ENCODE measurements at places on chromosomes 2 and 18.

DNA sequence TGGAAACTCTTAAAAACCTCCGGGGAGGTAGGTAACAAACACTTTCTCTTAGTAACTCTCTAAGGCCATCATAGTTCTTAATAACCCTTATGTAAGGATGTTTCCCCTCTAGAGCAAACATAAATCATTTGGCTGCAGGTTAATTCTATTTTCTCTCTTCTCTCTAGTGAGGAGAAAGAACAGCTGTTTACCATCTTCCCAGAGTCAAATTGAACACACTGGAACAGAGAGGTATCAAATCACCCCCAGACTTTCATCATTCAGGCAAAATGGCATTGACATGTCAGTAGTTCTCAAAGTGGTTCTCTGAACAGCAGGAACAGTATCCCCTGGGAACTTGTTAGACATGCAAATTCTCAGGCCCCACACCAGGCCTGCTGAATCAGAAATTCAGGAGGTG lies 240.7 kb downstream of the MEIS1 start:
- DNase-seq, result no peak

DNA sequence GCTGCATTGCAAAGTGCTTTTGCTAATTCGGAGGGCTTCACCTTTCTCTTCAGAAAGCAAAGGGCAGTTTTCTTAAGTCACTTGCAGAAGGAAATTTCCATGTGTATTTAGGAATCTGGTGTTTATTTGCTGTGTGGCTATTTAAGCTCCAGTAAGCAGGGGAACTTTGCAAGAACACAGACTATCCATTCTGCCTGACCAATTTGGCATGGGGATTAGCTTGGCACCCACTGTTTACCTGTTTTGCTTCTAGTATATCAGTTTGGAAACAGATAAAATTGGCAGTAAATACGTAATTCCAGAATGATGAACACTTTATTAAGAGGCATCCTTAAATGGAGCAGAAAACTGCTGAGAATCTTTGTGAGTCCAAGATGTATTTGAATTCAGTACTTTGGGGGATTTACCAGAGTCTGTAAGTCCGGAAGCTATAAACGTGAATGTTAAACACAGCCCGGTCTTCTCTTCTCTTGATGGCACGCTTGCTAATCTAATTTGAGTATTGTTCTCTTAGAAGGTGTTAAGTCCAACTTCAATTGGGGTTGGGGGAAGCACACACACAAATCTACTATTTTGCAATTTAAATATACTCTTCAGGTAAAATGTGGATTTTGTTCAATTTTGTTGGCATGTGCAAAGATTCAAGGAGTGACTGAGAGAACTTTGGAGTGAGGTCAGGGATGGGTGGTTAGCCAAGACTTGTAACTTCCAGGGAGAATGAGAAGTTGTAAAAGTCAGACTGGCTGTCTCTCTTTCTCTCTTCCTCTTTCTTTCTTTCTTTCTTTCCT lies 650 bp downstream of the ACKR3 start:
- no peak for DNase-seq

DNA sequence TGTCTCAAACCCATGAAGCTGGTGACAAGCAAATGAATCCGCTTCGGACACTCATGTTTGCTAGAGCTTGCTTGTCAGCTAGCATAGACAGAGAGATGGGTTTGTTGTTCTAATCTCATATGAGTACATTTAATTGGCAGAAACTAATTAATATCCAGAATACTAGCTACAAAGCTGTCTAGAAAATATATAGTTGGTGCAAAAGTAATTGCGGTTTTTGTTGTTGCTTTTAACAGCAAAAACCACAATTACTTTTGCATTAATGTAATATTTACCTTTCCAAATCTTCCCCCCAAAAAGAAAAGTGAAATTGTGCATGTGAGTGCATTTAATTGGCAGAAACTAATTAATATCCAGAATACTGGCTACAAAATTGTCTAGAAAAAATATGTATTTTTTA lies 1115.2 kb downstream of the TDRD15 start:
- no peak for DNase-seq

DNA sequence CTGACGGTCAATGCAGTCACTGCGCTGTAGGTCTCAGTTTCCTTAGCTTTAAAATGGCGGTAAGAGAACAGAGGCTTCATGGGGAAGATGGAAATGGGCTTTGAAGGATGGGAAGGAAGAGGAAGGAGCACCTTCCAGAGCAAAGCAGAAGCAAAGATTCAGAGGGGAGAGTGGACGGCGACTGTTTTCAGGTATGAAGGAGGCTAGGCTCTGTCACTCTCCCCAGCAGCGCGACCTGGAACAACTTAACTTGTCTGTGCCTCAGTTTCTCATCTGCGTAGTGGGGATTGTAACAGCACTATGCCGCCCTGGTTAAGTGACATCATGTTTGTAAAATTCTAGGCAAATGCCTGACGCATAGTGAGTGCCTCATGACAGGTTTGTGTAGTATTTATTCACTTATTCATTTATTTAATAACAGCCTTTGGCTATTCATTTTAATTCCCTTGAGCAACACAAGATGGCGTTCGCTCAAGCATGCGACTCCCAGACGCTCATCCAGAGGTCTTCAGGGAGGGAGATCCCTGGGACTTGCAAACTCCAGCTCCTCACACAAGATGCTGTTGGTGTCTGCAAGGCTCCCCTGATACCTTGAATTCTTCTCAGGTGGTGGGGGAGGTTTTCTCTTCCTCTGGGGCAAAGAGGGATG lies 336.3 kb downstream of the DYSF start:
- DNase-seq, result no peak

- DNase-seq, result no peak
Observed at GRCh38 chr2:157329524-157329923, 3.9 kb upstream of the ERMN start.

GRCh38 chr2:145653553-145653952 lies 1133.6 kb upstream of the ZEB2 start:
- DNase-seq, result no peak

DNA sequence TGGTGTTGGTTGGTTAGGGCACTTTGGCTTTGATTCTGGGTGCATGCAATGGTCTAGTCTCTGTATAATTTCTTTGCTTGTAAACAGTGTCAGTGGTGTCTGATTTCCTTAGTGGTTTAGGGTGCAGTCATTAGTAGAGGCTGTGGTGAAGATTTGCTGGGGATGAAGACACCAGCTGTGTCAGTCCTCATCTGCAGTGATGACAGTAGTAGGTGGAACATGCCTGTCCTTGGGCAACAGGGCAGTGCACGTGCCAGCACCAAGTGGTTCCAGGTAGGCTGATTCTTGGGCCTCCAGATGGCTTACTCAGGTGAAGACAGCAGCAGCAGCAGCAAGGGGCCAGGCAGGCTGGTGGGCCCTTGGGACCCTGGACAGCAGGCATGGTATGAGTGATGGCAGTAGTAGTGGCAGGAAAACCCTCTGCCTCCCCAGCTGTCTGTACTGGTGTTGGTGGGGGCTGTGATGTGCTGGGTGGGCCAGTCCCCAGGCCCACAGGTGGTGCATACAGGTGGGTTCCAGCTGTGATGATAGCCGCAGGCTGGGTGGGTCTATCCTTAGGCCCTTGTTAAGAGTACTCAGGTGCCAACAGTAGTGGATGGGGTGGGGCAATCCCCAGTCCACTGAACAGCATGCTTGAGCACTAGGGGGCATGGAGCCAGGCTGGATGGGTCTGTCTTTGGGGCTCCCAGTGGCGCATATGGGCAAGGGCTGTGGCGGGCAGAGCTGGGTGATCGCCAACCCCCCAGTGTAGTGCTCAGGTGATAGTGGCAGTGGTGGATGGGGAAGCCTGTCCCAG lies 140.7 kb upstream of the THUMPD2 start:
- no peak for DNase-seq

- no peak for DNase-seq
Observed at GRCh38 chr2:26462100-26462499, 15.8 kb downstream of the OTOF start.

- no peak for DNase-seq
Observed at GRCh38 chr2:126634273-126634861, 21.6 kb upstream of the GYPC start.

DNA sequence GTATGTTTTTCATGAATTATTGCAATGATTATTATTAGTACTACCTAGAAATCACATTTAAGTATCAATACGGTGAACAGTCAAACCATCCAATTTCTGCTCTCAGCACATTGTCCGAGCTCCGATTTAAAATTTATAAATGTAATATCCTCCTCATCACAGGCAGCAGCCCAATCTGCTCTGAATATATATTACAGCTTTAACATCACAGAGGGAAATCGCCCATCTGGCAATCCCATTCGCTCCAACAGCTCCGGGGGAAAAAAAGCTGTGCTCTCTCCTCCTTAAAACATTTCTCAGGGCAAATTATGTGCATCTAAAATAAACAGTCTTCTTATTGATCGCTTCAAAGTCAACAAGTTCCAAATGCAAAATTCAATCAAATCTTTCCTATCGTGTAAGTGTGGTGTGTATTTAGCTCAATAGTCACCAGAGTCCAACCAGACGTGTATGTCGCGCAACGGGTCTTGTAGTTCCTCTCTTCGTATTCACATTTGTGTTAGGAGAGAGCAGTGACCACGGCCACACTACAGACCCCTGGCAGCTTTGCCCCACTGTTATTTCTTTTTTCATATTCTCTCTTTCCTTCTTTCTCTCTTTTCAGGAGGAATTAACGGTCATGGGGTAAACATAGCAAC lies 2.4 kb downstream of the FIGN start:
- DNase-seq, result no peak

DNA sequence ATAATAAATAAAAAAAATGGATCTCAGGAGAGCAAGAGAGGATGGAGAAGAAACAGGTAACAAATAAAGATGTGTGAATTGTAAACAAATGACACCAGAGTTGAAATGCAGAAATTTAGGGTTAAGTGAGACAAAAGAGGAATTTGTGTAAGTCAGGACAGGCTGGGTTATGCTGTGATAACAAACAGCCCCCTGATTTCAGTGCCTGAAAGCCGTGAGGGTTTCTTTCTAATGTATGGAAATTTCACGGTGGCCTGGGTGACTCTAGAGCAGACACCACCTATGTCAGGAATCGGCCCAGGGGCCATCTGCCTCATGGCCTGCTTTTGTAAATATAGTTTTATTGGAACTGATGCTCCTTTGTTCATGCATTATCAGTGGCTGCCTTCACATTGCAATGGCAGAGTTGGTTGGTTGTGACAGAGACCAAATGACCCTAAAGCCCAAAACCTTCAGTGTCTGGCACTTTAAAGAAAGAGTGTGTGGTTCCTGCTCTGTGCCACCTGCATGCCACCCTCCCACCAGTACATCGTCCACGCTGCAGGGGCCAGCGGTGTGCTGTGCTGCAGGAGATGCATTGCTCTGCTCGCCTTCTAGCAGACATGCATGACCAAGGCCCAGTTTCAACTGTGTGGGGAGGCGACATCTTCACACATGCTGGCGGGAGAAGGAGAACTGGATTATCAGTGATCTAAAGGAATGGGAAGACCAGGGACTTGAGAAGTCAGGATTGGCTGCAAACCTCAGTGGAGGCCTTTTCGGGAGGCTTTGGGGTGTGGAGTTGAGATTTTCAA lies 221.2 kb upstream of the APCDD1 start:
- no peak for DNase-seq

- no peak for DNase-seq
Observed at GRCh38 chr2:60554646-60555065, 1.2 kb upstream of the BCL11A start.

GRCh38 chr2:126749537-126749936 lies 93.6 kb downstream of the GYPC start:
- no peak for DNase-seq

GRCh38 chr2:184032983-184033382 lies 565.3 kb upstream of the ZNF804A start:
- no peak for DNase-seq

DNA sequence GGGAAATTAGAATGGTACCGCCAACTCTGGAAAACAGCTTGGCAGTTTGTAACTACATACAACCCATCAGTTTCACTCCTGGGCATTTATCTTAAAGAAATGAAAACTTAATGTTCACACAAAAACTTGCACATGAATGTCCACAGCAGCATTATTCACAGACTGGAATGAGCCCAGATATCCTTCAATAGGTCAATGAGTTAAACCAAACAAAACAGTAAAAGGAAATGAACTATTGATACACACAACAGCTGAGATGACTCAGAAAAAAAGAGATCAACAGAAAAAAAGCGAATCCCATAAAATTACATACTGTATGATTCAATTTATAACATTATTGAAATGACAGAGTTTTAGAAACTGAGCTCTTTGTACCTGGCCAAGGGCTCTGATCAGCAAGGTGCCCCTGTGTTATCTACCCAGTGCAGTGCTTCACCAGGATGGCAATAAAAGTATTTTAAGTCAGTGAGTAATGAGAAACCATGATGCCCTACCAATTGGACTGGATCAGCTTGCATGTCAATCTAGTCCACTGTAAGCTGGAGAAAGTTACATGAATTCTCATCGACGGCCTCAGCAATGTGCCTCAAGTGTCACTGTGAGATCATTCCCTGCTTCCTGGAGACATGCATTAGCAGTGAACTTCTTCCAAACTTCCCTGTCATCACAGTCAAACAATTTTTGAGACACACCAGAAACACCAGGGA lies 21.9 kb downstream of the TMEM237 start:
- no peak for DNase-seq

- DNase-seq, result peak; percentile 86
Observed at GRCh38 chr2:96960153-96960961, 26.0 kb downstream of the FAM178B start.

DNA sequence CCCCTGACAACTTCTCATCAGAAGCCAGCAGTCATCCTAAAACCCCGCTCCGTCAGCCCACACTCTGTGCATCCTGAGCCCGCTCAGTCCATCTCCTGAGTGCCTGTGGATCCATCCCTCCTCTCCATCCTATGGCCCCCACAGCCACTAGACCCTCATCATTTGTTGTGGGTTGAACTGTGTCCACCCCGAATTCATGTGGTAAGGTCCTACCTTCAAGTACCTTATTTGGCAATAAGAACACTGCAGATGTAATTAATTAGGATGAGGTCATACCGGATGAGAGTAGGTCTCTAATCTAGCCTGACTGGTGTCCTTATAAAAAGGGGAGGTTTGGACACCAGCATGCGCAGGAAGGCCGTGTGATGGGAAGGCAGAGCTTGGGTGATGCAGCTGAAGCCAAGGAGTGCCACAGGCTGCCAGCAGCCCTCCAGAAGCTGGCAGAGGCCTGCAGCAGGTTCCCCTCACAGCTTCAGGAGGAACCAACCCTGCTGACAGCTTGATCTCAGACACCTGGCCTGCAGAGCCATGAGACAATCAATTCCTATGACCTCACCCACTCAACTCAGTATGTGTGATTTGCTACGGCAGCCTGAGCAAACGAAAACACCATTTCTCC lies 192.4 kb downstream of the ZBTB7C start:
- no peak for DNase-seq

DNA sequence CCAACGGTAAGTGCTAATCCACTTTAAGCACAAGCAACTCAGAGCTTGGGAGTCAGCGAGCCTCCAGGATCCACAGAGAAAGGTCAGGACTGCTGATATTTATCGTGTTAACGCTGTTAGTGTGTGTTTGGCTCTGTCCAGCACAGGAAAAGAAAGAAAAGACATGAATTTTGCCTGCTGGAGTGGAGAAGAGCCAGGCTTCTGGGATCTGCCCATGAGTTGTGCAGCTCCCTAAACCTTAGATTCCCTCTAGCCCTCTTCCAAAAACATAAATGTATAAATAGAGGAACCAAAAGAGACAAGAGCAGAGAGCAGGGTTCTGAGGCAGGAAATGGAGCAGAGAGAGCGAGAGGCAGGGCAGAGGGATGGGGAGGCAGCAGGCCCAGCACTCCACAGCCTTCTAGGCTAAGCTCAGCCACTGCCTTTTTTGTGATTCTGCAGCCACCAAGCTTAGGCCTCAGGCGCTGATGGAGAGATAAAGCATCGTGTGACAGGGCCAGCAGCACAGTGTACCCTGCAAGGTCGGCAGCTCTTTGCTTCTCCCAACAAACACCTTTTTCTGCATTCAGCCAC lies 14.5 kb upstream of the MAT2A start:
- no peak for DNase-seq

GRCh38 chr2:85525567-85525966 lies 13.4 kb upstream of the MAT2A start:
- DNase-seq, result no peak

- DNase-seq, result no peak
Observed at GRCh38 chr2:60221098-60221497, 332.4 kb downstream of the BCL11A start.
